Mammary epithelial cell (primary cell): ENCODE measurements at places on chromosomes 12 and 14.

DNA sequence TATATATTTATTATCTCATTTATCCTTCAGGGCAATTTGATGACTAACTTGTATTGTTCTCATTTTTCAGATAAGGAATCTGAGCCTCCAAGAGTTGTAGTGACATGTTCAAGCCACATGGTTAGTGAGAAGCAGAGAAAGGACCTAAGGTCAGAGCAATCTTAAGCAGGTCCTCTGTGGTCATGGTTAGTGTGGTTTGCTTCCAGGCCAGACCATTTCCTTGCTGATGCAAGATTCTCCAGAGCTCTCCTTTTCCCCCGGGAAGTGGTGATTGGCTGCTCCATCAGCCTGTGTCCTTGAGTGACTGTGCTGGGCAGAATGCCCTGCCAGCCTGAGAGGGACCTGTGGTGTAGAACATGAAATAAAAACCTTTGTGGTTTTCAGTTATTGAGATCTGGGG lies 141.3 kb downstream of the KTN1 start:
- DNase-seq: peak; percentile 92

GRCh38 chr12:118357257-118358007 lies 15.3 kb downstream of the TAOK3 start:
- peak; percentile 54 for DNase-seq

- DNase-seq: peak; percentile 59
Observed at GRCh38 chr12:89319122-89319521, 33.2 kb downstream of the DUSP6 start.

GRCh38 chr12:47134005-47134404 lies 54.2 kb upstream of the AMIGO2 start:
- DNase-seq: peak; percentile 25

- no peak for DNase-seq
Observed at GRCh38 chr14:94079891-94080620, 946 bp downstream of the DDX24 start.

- no peak for DNase-seq
Observed at GRCh38 chr12:124392667-124393413, 97.9 kb downstream of the RFLNA start.

- no peak for DNase-seq
Observed at GRCh38 chr14:24913021-24913420, 136.9 kb downstream of the STXBP6 start.

DNA sequence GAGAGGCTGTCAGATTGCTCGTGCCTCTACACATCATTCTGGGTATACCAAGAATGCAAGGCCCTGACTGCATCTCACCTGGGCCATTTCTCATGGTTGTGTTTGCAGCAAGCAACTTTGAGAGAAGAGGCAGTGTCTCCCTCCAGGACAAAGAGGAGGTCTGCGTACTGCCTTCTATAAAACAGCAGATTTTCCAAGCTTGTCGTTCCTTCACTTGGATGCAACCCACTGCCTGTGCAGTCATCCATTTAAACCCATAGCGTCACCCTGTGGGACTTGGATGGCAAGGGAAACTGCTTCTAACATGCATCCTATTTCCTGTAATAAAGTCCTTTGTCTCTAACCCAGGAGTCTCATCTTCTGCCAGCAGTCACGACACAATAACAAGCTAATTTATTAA lies 1.3 kb downstream of the POMT2 start:
- DNase-seq: no peak

GRCh38 chr12:4820971-4821370 lies 88.7 kb upstream of the KCNA1 start:
- DNase-seq: no peak

DNA sequence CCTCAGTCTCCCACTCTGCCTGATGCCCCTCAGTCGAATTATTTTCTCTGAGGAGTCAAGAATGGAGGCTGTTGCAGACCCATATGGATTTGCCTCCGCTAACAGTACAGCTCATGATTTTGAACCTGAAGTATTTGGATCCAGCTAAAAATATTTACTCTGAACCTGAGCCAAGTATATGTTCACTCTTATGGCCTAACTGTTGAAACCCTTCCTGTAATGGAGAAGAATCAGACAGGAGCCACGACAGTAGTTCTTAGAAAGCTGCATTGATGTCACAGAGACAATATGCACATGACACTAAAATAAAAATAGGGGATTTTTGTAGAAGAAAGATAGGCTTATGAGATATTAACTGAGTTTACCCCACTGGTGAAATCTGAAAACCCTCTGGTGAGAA lies 1128.3 kb upstream of the FLRT2 start:
- no peak for DNase-seq

DNA sequence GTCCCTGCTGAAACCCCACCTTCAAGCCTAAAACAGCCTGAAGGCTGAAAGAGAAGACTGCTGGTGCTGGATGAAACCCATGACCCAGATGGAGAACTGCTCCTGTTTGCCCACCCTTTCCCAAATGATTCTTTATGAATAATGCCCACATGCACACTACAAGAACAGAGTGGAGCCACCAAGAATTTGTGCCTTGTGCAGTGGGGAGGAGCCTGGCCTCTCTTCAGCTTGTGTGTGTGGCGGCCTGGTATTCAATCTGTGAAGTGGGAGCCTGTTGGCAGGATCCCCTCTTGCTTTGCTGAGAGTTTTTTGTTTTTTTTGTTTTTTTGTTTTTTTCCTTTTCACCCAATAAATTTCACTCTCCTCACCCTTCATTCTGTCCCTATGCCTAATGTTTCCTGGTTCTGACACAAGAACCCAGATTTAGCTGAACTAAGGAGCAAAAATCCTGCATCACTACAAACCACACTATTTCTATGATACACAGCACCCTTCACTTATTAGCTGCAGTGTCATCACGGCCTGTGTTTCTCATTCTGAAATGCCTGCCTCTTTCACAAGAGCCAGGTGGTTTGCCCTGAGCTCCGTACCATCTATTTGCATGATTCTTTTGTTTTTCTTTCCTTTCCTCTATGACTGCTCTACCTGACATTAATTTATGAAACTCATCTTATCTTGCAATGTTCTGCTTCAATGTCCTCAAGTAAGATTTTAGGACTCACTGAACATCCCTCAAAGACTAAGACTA lies 585.5 kb upstream of the ATXN7L3B start:
- no peak for DNase-seq

- DNase-seq: no peak
Observed at GRCh38 chr12:12086362-12086761, 15.6 kb downstream of the BCL2L14 start.

GRCh38 chr12:62533087-62533754 lies 66.6 kb downstream of the MON2 start:
- no peak for DNase-seq

- DNase-seq: no peak
Observed at GRCh38 chr14:56131865-56132833, 13.9 kb downstream of the PELI2 start.

DNA sequence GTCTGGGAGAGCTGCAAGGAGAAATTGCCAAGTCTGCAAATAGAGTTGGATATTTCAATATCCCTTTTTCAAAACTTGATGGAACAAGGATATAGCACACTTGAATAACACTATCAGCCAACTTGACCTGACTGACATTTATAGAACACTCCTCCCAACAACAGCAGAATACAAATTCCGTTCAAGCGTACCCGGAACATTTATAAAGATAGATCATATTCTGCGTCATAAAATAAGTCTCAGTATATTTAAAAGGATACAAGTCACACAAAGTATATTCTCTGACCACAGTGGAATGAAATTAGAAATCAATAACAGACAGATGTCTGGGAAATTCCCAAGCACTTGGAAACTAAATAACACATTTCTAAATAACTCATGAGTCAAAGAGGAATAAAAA lies 29.0 kb upstream of the MEG3 start:
- no peak for DNase-seq

- peak; percentile 89 for DNase-seq
Observed at GRCh38 chr14:23172096-23172495, 11.4 kb downstream of the SLC7A8 start.

GRCh38 chr14:55458800-55459515 lies 18.5 kb upstream of the TBPL2 start:
- peak; percentile 87 for DNase-seq

DNA sequence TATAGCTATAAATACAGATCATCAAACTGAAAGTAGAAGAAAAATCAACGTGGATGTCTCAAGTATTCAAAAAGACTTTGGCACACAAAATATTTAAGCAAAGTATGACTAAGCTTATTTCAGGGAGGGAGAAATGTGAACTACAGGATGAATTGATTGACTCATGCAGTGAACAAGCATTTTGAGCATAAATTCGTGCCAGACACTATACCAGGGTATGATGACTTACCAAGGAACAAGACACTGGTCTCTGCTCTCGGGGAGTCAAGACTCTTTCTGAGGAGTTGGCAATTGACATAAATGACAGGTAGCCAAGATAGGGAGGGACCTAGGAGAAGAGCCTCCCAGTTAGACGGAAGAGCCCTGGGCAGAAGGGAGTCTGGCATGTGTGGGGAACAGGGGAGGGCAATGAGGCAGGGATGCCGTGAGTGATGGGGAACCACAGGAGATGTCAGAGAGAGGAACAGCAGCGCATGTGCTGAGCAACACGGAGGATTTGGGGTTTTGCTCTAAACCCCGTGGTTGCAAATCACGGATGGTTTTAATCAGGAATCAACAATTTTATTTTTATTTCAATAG lies 115.2 kb downstream of the TMEM132D start:
- no peak for DNase-seq

GRCh38 chr12:30047516-30048254 lies 263.9 kb upstream of the TMTC1 start:
- DNase-seq: peak; percentile 38

- DNase-seq: no peak
Observed at GRCh38 chr12:1199700-1200099, 208.7 kb downstream of the ERC1 start.

DNA sequence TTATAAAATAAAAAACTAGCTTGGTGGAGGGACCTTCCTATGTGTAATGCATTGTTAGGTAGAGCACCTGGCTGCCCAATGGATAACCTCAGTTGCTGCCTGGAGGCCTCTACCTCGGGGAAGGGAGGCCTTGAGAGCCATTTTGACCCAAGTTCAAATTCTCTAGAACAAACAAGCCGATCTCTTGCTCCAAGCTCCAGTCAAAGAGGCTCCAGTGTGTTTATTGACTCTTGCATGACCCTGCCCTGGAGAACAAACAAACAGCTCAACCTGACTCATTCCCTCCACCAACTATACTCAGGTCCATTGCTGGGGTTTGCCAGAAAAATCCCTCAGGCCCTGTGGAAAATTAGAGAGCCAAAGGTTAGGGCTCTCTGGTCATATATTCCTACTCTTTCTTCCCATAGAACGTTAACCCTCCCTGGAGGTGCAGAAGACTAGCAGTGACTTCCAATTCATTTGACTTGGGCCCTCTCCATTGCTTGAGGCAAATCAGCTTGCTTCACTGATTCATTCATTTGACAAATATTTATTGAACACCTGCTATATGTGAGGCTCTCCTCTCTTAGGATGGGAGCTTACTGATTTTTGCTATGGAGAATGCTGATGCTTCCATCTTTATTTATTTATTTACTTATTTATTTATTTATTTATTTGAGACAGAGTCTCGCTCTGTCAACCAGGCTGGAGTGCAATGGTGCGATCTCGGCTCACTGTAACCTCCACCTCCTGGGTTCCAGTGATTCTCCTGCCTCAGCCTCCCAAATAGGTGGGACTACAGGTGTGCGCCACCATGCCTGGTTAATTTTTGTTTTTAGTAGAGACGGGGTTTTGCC lies 73.7 kb upstream of the CISTR start:
- peak; percentile 70 for DNase-seq

DNA sequence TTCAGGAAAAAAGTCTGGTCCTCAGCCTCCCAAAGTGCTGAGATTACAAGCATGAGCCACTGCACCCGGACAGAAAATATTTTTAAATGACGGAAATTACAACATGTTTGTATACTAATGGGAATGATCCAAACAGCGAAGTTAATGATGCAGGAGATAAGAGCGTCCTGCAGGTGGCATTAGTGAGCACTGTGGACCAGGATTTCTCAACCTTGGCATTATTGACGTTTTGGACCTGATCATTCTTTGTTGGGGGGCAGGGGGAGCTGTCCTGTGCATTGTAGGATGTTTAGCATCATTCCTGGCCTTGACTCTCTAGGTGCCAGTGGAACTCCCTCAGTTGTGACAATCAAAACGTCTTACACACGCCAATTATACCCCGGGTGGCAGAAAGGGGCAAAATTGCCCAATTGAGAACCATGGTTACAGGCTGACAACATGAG lies 34.1 kb downstream of the SCFD1 start:
- DNase-seq: peak; percentile 8

DNA sequence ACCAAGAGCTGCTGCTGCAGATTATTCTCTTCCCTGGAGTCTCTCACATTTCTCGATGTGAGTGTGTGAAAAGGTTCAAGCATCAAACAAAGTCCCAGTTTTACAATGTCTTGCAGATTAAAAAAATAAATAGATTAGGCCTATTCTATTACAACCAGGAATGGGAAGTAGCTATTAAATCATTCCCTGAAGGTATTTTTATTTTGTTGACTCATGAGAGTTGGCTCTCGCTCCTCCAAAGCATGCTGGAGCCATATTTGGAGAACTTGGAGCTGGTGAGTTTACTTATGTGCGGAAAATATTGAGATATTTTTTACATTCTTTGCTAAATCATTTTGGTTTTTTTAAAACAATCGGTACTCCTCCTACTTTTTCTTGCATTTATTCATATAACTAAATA lies 572.3 kb downstream of the ETNK1 start:
- DNase-seq: no peak

DNA sequence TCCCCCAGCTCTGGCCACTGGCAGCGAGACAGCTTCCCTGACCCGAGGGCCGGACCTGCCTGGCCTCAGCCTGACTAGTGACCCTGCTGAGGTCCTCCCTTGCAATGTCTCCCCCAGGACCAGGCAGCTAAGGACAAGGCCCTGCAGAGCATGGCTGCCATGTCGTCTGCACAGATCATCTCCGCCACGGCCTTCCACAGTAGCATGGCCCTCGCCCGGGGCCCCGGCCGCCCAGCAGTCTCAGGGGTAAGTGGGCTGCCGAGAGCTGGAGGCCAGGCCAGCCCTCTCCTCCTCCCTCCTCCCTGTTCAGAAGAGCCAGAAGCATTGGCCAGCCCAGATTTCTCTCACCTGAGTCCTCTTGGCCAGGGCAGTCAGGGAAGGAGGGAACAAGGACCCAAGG lies 58.1 kb downstream of the TEAD4 start:
- no peak for DNase-seq

- DNase-seq: no peak
Observed at GRCh38 chr12:110560048-110560447, 23.1 kb downstream of the PPTC7 start.

GRCh38 chr12:108972358-108972757 lies 48.5 kb downstream of the SVOP start:
- DNase-seq: no peak
